Stimulated activated CD8-positive, alpha-beta memory T cell treated with anti-CD3 and anti-CD28 coated beads, Interleukin-15, amount 100 ng/mL, for 24 hours (primary cell): ENCODE measurements at places on chromosomes 2 and 18.

GRCh38 chr2:46537046-46537445 is 57.7 kb downstream of the TMEM247 start:
- no peak for DNase-seq

DNA sequence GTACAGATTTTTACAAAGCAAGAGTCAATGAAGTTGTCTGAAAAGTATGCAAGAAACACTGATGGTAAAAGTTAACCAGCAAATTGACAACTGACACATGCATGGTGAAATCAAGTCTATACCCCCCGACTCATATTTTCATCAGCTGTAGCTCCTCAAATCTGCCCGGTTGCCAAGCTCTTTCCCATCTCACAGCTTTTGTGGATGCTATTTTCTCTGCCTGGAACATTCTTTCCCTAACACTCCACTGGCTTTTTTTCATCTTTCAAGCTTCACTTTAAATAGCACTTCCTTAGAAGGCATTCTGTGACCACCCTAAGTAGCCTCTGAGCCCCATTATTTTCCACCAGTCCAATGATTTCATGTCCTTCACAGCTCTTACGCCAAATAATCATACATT is 18.1 kb downstream of the NBAS start:
- DNase-seq, result no peak

DNA sequence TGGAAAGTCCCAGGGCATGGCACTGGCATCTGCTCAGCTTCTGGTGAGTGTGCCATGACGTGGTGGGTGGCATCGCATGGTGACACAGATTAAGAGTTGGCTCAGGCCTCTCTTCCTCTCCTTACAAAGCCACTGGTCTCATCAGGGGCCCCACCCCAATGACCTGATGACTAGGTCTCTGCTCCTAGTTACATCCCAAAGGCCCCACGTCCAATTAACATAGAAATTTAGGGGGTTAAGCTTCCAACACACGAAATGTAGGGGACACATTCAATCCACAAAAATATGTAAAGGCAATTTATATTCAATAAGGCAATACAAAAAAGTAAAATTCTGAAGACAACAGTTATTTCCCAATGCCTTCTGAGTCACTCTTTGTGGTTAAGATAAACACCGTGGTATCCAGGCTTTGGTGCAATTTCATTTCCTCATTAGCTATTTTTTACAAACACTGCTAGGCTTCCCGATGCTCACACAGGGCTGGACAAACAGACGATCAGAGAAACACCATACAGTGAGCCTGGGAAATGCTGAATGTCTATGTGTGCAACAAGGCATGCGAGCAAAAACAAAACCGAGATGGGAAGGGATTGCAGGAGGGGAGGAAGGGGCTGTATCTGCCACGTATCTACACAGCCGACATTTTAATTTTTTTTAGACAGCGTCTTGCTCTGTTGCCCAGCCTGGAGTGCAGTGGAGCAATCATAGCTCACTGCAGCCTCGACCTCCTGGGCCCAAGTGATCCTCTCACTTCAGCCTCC is 67.2 kb downstream of the MBP start:
- DNase-seq, result no peak

- no peak for DNase-seq
These were observed 6.2 kb downstream of the ZBTB7C start for GRCh38 chr18:48402953-48403352.

DNA sequence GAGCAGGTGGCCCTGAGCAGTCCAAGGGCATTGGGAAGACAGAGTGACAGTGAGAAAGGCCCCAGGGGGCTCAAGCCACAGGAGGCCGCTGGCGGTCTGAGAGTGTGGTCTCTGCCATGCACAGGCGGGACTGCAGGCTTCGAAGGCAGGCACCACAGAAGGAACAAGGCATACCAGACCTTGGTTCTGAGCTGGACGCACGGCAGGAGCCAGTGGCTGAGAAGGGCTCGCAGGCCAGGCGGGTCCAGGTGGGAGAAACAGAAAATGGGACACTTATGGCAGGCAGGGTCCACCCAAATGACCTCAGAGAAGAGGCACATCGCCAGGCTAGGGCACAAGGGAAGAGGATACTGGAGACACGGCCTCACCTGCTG is 14.9 kb downstream of the HJURP start:
- no peak for DNase-seq

DNA sequence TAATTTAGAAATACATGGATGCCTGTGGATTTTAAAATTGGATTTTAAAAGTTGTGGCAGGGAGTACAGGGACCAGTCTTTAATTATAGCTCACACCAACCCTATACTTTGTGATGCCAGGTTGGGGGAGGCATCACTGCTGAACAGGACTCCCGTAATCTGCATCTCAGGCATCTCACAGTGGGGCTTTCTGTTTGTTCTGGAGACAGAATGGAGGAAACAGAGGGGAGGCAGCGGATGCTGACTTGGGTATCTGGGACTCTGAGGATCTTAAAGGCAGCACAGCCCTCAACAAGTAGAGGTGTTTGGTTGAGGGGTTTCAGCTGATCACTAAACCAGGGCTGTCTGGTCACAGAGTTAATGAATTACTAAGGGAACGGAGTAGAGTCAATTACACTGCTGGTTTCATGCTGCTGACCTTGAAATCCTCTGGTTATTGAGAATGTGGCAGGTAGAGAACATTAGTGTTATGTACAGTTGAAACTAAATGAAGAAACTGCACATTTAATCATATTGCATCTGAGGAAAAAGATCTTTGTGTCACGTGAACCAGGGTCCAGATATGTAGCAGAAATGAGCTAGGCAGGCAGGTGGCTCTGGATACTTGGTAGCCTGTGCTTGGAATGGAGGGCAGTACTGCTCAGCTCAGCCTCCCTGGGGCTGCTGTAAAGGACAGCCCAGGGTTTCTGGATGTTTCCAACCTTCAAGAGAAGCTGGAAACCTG is 40.3 kb downstream of the FHOD3 start:
- DNase-seq, result no peak

DNA sequence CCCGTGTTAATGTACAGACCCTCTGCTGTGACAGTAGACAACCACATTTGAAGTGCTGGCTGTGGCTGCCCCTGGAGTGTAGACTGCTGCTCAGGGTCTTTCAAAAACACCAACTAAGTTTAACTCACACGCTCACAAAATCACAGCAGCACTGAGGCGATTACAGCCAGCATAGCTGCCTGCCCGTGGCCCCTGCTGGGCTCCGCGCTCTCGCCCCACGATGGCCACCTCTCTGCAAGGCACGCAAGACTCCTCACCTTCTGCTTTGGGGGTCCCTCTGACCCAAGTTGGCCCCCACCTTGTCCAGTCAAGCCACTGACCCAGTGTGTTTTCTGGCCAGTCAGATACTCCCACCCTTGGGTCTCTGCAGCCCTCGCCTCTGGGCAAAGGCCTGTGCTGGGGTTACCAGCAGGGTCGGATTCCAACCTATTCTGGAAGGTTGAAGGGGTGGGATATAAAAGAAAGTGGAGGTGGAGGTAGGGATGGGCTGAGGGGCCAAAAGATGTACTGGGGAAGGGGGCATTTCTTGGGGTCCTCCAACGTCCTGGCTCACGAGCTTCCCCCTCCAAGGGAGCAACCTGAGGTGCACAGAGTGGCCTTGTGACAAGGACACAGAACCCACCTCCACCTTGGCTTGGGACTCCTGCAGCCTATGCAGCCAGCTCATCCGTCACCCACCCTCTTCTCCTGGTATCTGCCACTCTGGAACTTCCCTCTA is 2.9 kb upstream of the B3GNT7 start:
- no peak for DNase-seq

GRCh38 chr2:162196638-162197037 is 44.6 kb upstream of the GCG start:
- no peak for DNase-seq

- DNase-seq, result no peak
These were observed 97.8 kb downstream of the FMNL2 start for GRCh38 chr2:152432765-152433164.

- DNase-seq, result no peak
These were observed 119.6 kb upstream of the ARL5A start for GRCh38 chr2:151947813-151948165.

- DNase-seq, result no peak
These were observed 17.9 kb upstream of the GMCL1 start for GRCh38 chr2:69811591-69811990.
